ENCODE measurements at places on chromosomes 3 and 15.

- DNase-seq, result no peak
Observed at GRCh38 chr3:181976526-181976925, 264.8 kb downstream of the SOX2 start.

GRCh38 chr3:179666436-179667035 lies 13.7 kb downstream of the USP13 start:
- DNase-seq, result no peak

GRCh38 chr3:178435575-178435974 lies 100.7 kb upstream of the KCNMB2 start:
- DNase-seq, result no peak

- no peak for DNase-seq
Observed at GRCh38 chr15:101020451-101020850, 101.3 kb downstream of the LRRK1 start.

DNA sequence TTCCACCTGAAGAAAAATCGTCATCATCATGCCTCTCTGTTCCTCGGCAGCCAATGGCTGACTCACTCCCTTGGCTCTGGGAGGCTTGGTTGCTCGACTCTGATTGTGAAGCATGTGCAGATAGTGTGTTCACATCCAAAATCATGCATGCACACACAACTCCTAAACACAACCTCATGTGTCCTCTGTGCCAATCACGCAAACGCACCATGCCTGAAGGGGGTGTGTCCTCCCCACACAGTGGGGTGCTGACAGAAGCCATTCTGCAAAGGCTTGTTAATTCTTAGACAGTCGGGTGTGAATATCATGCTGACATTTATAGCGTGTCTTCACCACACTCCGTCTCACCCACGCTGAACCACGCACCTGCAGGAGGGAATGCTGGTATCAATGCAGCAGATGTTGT lies 11.4 kb upstream of the CCDC174 start:
- peak; percentile 80 for DNase-seq

GRCh38 chr15:79432345-79433275 lies 474 bp downstream of the MINAR1 start:
- no peak for DNase-seq

DNA sequence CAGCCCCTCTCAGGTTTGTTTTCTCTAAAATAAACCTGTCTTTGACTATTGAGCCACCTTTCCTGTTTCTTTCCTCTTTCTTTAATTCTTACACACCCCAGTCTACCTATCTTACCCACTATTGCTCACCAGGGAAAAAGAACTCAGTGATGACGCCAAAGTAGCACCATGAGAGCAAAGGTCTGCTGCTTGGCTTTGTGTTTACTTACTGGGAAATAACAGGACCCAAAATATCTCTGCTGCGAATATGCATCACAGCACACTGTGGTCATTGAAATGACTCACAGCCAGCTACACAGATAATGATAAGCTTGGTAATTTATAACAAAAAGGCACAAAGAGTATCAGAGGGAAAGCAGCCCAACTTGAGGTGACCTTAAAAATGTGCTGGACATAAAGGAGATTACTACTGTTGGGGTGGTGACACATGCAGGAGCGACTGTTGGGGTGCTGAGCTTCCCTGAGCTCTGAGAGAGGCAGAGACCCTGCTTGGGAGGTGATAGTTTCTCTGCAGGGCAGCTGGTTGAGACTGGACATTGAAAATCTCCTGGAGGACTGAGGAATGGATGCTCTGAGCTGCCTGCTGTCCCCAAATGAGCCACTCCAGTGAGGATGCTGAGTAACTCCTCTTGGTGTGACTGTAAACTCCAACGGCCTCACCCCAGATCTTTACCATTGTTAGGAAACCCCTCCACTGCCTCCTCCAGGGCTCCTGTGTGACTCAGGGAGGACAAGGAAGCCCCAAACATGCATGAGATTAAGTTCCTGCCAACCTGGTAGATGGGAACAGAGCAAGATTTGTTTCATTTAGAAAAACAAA lies 14.5 kb downstream of the EFCAB12 start:
- no peak for DNase-seq

- DNase-seq, result no peak
Observed at GRCh38 chr3:173397161-173398110, at the start of gene NLGN1. Gene NLGN1 (plus strand): TSS chr3:173397744.

- no peak for DNase-seq
Observed at GRCh38 chr3:72213296-72214065, 428.5 kb upstream of the PROK2 start.

GRCh38 chr3:101667331-101667730 lies 9.6 kb downstream of the ZBTB11 start:
- DNase-seq, result no peak

DNA sequence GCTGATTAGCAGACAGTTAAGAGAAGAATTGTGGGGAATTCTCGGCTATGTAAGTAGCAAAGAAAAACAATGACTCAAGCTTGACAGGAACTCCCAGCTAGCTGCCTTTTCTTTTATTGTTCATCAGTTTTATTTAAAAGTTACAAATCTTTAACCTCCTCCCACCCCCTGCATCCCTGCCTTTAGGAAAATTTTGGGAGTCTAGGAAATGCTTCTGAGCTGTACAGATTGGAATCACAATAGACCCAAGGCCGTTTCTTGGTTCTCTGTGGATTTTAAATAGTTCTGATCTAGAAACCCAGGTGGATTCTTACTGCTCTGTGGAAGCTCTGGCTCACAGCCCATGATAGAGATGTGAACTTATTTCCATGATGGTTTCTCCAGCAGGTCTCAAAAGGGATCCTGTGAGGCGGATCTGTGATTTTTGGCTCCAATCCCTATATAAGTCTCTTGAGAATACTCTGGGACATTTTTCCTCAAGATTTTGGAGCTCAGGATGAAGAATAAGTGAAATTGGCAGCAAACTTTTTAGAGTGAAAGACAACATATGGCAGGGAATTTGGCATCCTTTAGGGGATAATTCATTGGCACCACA lies 312.3 kb downstream of the EPHA3 start:
- DNase-seq, result peak; percentile 90

GRCh38 chr3:136802481-136802996 lies 16.4 kb upstream of the SLC35G2 start:
- DNase-seq, result no peak

GRCh38 chr3:139325551-139325950 lies 18.3 kb upstream of the MRPS22 start:
- DNase-seq, result no peak

DNA sequence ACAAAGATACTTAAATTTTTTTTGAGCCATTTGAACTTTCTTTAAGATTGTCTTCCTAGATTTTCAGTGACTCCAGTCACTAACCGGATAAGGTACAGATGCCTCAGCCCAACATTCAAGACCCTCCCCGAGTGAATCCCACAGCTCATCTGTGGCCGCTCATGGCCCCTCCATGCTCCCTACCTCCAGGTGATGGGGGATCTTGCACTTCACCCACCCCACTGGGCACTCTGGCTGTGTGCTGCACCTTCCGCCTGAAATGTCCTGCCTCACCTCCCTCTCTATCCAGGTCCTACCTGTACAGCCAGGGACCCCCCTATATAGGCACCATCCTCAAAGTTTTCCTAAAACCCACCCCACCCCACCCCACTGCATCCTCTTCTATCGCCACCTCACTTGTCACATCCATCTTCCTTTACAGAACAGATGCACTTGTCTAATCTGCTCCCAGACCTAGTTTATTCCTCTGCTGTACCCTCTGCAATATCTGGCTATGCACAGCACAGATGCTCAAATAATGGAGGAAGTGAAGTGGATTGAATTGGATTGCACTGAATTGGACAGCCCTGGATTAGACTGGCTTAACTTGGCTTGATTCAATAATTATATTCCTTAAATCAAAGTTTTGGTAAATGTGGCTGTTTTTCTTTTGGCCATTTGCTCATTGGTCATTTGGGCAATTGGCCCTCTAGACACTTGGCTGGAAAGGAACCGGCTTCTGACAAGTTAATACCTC lies 24.5 kb downstream of the NTRK3 start:
- DNase-seq, result no peak

Measured in spinal cord (tissue), 10 donors.